Mammary microvascular endothelial cell (primary cell): ENCODE measurements at places on chromosomes 6 and 20. TPM values are rescaled to one million over a fixed set of nuclear protein-coding genes. Genes with fewer than 3 reads are reported as not detected.

Gene OPRM1
- total RNA-seq = not detected in 2 replicates

Gene LY6G6F
- total RNA-seq = not detected in 2 replicates

Gene PPP1R14C
- not detected in 2 replicates for total RNA-seq

Gene STMND1
- total RNA-seq = not detected in 2 replicates

Gene ERVFRD-1
- total RNA-seq = 6.5 and 7.2 TPM in 2 replicates

Gene DCBLD1
- total RNA-seq = 14.5 and 16.0 TPM in 2 replicates
